ENCODE measurements at places on chromosomes 12 and 14.

DNA sequence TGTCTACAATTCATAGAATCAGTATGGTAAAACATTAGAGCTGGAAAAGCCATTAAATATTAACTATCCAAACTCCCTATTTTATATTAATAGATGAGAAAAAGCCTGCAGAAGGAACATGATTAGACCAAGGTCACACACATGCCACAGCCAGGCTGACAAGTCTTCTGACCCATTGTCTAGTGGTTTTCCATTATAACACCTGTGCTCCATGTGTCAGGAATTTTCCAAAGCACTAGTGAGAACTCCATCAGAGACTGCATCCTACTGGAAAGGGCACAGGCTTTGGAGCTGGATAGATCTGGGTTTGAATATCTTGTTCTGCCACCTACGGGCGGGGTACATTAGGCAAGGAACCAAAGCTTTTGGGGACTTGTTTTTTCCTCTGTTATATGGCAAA is 325.5 kb downstream of the RAD51B start:
- no peak for DNase-seq

DNA sequence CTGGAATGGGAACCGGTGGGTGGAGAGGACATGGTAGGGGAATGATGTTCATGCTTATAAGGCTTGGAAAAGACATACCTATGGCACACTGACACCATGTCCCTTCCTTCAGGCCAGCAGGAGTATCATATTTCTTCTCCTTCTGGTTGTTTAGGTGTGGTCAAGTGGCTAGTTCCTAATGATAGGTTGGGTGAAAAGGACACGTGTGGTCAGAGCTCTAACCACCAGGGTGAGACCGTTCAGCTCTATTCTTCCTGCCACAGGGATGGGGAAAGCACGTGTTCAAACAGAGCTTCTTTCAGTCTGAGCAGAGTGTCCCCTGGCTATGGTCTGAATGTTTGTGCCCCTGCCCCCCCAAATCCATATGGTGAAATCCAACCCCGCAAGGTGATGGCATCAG is 209.1 kb downstream of the PAX9 start:
- DNase-seq = no peak

DNA sequence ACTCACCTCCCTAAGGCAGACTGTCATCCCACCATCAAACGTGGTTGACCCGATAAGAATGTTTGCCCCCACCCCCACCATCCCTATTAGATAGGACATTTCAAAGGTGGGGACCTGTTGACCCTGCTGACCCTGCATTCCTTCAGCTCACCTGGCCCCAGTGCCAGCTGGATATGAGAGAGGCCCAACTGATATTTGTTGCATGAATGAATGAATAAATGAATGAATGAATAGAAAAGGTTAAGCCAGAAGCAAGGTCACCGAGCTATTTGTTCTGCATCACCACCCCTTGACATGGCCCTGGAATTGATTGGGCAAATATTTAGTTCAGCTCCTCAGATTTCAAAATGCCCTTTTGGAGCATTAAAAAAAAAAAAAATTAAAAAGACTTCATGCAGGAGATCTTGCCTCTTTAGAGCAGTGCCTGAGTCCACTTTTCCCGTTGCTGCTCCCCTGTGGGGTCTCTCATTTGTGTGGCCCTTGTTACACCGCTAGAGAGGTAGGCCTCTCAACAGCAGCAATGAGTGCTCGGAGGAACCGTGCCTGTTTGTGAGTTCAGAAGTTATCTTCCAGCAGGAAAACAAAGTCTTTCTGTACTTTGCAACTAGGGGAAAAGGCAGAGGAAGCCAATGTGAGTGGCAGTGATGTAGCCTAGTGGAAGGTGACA is 8.5 kb upstream of the SERPINA5 start:
- DNase-seq = no peak

- DNase-seq = no peak
Measured at GRCh38 chr14:74064426-74064825, 19.8 kb downstream of the ALDH6A1 start.

GRCh38 chr12:101870925-101871324 is 6.5 kb upstream of the DRAM1 start:
- DNase-seq = no peak

DNA sequence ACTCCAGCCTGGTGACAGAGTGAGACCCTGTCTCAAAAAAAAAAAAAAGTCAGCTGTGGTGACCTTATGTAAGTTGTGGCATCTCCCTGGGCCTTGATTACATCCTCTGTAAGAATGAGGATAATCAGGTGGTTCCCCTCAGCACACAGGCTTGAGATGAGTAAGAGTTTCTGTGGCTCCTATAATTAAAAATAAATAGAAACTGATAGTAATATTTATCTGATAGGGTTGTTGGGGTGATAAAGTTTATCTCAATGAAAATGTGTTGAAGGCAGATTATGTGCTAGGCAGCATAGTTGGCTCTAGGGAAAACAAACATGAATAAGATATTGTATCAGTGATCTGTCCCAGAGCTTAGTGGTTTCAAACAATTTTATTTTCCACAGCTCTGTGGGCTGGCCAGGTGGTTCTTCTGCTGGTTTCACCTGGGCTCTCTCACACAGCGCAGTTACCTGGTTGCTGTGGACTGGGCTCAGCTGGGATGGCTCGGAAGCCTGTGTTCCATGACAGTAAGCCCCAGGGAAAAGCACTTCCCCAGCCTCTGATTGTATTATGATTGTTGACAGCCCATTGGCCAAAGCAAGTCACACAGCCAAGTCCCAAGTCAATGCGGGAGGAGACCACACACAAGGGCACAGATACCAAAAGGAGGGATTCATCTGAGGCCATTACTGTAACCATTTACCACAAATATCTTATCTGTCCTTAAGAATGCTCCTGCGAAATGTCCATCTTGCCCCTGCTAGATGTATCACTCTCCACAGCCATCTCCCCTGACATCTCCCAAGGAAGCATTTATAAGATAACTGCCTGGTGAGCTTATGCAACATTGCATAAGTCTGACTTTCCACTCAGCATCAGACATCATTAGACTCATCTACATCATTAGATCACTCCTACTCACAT is 151.7 kb downstream of the NUAK1 start:
- DNase-seq = no peak

- no peak for DNase-seq
Measured at GRCh38 chr14:43369710-43370564, 1137.1 kb downstream of the FSCB start.

- no peak for DNase-seq
Measured at GRCh38 chr12:117662620-117663395, 301.4 kb upstream of the NOS1 start.

DNA sequence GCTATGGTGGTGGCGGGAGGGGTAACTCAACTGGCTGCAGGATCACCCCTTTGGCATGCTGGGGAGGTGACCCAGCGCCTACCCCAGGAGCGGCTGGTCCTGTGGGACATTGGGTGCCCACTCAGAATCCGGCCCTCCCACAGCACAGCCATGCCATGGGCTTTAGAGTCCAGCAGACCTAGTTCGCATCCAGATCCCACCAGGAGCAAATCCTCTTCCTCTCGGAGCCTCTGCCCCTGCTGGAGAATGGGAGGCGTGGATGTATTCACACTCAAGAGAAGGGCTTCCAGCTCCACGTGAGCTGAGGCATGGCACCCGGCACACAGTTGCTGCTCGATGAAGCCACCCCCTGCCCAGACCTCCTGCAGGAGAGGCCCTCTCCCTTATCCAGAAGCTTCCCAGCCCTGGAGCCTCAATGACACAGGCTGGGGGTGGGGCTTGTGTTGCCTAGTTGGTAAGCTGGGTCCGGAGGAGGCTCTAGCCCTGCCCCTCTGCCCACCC is 17.7 kb downstream of the FAM222A start:
- no peak for DNase-seq

DNA sequence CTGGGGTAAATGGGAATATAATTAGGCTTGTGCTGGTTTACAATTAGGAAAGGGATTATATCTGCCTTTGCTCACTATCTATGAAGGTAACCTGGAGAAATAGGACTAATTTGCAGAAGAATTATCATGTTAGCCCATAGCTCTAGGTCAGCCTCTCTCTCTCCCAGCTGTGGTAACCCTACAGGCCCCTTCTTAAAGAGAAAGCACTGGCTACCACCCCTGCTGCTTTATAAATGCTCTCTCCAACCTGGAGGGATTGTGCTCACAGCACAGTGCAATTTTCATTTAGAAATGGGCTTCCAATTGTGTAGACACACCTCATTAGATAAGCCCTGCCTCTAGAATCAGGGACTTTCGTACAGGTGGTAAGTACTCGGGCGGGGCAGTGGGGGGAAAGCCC is 22.7 kb upstream of the MGST1 start:
- no peak for DNase-seq

DNA sequence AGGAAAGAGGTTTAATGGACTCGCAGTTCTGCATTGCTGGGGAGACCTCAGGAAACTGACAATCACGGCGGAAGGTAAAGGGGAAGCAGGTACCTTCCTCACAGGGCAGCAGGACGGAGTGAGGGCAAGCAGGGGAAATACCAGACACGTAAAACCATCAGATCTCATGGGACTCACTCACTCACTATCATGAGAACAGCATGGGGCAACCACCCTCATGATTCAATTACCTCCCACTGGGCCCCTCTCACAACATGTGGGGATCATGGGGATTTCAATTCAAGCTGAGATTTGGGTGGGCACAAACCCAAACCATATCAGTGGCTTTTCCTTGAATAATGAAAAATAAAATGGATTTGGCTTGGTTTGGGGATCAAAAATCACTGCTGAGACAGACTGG is 380.5 kb downstream of the VRK1 start:
- DNase-seq = no peak

DNA sequence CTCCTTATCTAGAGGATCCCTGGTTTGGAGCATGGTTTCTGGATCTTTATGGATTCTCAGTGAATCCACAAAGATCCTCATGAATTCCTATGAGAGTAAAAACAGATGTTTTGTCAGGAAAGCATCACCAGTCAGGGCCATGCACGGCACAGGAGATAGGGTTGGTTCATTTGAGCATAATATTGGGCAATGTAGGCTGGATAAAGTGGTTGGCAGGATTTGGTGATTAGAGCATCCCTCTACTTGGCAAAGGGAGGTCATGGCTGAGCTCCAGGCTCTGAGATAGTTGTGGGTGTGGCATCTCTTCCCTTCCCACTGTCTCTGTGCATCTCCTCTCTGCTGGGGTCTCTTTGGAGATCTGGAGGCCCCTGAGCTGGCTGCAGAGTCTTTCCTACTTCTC is 149.8 kb downstream of the DACT1 start:
- no peak for DNase-seq

Measured in CD4-positive, alpha-beta T cell treated with Interleukin-6 for 4 hours (primary cell).